ENCODE measurements at places on chromosomes 2 and 18.

GRCh38 chr18:3722649-3723433, 272.9 kb downstream of the TGIF1 start:
- DNase-seq, result no peak

DNA sequence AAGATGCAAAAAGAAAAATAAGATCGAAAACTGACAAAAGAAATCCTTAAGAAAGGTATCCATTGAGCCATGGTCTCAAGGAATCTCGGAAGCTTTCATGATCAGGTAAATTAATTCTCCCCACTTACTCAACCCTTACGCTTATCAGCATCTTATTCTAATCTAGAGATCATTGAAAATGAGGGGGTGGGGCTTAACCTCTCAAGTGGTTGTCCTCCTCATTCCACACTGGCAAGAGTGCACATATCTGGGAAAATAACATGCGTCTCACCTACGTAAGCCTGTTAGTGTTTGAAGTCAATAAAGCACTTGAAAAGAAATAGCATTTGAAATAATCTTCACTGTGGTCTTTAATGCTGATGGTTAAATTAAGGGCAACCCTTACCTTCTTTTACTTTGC, 82.5 kb upstream of the NEUROD1 start:
- no peak for DNase-seq

- no peak for DNase-seq
Observed at GRCh38 chr2:101386599-101387150, 628 bp downstream of the CREG2 start.

DNA sequence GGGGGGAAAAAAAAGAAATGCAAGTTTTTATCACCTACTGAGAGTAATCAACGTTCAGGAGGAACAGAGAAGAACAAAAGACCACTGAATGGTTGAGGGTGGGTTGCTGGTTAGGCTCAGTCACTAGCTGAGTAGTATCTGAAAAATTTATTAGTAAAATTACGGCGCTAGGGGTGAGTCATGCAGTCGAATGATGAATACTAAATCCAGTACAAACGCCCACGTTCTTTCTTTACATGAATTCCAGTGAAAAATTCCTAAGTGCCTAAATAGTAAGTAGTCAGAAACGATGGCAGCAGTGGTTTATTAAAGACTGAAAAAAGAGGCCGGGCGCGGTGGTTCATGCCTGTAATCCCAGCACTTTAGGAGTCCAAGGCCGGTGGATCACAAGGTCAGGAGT, 52.0 kb downstream of the TEKT4 start:
- DNase-seq, result no peak

- DNase-seq, result no peak
Observed at GRCh38 chr2:101401906-101402305, 14.6 kb upstream of the CREG2 start.

GRCh38 chr2:210199854-210200253, 25.4 kb downstream of the ACADL start:
- no peak for DNase-seq

DNA sequence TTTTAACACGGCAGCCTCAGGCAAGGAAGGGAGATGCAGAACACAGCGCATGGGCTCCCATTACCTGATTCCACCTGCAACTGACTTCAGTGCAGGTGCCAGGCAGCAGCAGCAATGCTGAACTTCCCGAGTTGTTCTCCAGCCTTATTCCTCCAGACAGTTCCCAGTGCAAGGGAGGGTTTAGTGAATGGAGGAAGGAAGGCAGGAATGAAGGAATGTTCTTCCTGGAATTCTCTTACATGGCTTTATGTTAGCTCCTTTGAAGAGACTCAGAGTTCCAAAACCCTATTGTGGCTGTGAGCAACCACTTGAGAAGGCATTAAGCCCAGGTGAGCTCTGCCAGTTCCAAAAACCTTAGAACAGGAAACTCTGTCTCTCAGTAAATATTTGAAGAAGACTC, 45.5 kb downstream of the SERPINB7 start:
- no peak for DNase-seq

- no peak for DNase-seq
Observed at GRCh38 chr2:8821276-8822217, 15.9 kb downstream of the KIDINS220 start.

DNA sequence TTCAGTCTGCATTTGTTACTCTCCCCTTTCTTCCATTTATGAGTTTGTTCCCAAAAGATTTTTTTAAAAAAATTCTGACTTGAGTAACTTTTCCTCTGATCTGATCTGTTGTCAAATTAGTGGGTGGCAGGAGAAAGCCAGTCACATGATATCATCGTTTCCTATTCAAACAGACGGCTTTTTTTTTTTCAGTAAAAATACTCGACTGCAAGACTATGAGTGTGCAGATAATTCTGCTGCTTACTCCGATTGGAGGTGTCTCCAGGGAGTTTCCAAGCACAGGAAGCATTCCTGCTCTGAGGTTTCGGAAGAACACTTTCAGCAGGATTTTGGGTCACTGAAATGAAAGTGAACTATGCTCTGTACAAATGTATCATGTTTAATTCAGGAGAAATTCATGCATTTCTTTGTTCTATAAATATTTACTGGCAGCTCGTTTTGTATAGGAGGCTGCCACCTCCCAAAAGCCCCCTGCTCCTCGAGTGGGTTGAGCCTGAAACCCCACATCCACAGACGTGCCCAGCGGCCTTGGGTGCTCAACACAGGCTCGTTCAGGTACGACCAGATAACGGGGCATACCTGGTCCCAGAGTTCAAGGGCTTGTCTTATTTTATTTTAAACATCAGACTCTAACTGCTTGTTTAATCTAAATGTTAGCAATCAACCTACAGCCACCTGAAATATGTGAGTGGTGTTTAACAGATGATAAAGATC, 126.9 kb upstream of the ZNF516 start:
- DNase-seq, result no peak

DNA sequence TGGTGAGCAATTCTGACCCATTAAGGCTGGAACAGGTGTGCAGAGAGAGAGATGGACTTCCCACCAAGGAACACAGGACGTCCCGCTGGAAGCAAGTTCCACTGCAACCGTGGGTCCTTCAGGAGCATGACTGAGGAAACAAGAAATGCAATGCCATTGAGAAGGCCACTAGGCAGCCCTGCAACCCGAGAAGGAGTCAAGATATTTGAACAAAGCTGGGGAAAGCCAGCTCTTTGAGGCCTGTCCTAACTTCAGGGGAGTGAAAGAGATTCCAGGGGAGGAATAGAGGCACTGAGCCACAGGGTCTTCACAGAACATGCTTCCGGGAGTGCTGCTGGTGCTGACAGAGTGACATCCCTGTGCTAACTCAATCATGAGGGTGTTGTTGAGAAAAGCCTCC, 153.8 kb upstream of the ZNF236 start:
- DNase-seq, result no peak

DNA sequence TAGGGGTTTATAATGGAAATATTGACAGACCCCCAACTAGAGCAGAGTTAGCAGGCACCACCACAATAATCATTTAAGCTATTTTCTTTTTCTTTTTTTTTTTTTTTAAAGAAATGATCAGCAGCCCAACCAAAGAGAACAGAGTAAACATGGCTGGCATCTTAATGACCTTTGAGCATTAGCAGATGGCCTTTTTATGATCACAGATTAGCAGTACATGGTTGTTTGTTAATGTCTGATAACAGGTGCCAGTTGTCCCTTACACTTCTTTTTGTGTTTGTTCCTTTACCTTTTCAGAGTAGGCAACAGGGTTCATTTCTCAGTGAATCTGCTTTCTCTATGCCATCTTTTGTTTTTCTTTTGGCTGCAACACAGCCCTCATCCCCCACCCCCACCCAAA, 747.0 kb downstream of the BCL11A start:
- no peak for DNase-seq

- no peak for DNase-seq
Observed at GRCh38 chr2:128750328-128751165, 431.9 kb upstream of the HS6ST1 start.
